ENCODE measurements at places on chromosomes 2 and 18.

DNA sequence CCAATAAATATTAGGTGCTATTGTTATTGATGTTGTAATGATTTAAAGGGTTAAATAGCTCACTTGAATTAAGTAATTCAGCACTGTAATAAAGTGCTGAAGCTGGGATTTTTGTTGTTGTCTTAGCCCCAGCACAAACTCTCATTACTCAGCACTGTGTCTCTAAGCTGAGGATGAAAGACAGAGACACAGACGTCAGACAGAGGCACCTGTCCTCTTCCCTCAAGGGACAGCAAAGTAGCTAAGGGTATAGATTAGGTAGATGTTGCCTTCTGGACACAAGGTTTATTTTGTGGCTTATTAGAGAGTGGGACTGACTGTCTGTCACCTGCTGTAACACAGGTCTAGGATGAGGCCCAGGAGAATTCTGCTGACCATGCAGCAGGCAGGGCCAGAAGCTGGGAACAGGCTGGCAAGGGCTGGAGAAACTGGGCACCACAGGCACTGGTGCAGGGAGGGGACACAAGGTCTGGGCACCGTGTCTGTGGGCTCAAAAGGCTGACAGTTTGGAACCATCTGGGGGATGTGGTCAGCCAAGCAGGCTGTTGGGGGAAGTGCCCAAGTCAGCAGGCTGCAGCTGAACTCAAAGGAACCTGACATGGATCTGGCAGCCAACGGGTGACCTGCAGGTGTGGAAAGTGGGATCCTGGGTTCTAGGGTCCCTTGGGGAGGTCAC is 20.0 kb upstream of the PTPN4 start:
- DNase-seq, result no peak

DNA sequence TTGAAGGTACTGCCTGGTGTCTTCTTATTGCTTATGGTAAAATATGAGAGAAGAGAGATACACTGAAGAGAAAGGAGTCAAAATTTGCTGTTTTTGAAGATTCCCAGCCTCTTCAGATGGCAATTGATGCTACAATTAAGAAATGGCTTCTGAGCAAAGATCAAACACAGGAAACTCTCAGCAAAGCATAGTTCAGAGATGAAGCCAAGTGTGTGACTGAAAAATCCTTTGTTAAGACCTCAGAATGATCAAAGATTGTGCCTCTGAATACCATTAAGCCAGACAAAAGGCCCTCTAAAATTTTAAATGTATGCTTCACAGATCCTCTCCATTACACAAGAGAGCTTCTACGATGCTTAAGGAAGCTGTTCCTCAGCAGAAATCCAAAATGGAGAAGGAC is 216.3 kb downstream of the UXS1 start:
- no peak for DNase-seq

GRCh38 chr2:201559067-201559710 is 84.1 kb downstream of the TMEM237 start:
- no peak for DNase-seq

DNA sequence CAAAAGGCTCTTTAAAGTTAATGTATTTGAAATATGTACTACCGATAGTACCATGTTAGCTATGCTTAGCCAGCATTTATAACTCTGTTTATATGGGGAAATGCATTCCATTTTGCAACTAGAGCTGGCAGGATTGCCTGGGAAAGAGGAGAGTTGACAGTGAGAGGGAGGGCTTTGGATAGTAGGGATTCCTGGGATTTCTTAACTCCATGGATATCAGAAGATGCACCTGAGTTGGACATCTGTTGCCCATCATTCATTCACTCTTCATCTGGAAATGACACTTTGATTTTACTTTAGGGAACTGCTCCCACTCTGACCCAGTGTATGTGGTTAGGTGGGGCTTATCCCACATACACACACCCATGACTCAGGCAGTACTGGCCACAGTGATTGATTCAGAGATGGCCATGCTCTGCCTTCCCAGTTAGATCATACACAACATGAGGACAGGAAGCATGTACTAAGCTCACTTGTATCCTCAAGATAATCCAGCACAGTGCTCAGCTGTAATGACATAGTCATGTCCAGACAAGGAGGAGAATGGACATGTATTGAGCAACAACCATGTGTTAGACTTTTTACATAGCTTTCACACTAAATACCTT is 248.8 kb downstream of the MREG start:
- no peak for DNase-seq

DNA sequence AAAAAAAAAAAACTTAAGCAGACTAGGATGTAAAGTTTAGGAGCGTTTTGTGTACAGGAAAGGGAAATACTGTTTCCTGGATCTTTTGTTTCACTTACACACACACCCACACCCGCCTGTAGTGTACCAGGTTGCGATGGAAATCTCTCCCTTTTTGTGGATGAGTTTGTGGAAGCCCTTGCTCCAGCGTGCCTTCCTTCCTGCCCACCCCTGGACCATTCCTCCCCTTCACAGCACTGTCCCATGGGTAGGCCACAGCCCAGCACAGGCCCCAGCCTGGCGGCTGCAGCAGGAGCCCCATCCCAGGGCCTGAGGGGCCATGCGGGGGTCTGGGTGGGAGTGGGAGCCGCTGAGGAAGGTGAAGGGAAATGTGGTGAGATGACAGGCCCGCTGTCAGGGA is 15.1 kb downstream of the MALL start:
- no peak for DNase-seq

GRCh38 chr2:36477746-36478145 is 120.2 kb downstream of the FEZ2 start:
- no peak for DNase-seq

DNA sequence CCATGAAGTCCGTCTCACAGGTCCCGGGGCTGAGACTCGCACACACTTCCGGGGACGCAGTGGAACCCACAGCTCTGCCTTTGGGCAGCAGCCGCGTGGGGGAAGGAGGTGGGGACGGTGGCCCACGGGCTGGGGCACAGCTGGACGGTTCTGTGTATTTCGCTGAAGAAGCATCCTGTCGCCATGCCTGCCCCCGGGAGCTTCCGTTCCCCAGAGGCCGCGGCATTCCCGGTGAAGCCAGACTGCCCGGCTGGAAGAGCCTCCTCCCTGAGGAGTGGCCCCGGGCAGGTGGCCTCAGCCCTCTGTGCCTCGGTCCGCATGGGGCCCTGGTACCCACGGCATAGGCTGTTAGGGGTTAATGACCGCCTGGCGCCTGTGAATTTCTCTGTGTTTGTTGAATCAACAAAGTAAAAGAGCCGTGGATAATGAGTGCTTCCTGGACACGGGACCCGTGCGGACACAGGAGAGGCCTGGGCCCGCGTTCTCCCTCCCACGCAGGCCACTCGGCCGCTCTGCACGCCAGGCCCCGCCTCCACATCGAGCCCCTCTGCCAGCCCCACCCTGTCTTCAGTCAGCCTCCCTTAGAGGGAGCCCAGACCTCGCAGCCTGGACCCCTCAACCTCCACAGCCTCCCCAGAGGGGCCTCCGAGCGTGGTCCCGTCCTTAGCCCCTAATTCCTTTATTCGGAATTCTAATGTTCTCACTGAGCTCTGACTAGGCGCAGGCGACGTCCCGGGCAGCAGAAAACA is 51.0 kb downstream of the KCNG2 start:
- DNase-seq, result no peak

DNA sequence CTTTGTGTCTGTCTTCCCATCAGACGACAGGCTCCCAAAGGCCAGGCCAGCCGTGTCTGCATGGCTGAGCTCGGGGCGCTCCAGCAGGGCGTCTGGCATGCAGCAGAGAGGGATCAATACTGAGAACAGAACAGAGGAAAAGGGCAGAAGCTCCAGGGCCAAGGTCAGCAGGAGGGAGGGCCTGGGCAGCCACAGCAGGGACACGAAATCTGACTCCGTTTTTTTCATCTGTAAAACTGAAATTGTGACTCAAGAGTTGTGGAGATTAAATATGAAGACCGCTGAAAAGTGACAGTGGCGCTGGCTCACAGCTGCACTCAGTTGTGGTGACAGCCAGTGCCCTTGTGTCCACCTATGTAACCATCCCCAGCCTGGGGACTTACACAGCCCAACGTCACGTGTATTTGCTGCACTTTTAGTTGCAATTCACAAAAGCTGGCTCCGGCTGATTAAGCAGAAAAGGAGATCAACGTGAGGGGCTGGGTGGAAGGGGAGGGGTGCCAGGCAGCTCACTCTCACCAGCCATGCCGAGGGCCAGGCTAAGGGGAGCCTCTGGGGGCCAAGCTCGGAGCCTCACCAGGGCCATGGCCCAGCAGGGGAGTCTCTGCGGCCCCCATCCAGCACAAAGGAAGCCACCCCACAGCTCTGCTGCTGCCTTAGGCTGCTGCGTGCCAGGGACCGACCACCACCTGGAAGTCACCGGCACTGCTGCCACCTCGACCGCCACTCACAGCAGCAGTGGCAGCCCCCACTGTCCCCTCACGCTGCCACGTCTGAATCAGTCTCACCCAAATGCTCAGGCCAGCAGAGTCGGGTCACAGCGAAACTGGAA is 74.7 kb downstream of the EIPR1 start:
- no peak for DNase-seq

GRCh38 chr2:147989809-147990403 is 30.6 kb downstream of the ORC4 start:
- DNase-seq, result peak; percentile 72

GRCh38 chr2:54595999-54596902 is 127.2 kb upstream of the EML6 start:
- DNase-seq, result peak; percentile 77

DNA sequence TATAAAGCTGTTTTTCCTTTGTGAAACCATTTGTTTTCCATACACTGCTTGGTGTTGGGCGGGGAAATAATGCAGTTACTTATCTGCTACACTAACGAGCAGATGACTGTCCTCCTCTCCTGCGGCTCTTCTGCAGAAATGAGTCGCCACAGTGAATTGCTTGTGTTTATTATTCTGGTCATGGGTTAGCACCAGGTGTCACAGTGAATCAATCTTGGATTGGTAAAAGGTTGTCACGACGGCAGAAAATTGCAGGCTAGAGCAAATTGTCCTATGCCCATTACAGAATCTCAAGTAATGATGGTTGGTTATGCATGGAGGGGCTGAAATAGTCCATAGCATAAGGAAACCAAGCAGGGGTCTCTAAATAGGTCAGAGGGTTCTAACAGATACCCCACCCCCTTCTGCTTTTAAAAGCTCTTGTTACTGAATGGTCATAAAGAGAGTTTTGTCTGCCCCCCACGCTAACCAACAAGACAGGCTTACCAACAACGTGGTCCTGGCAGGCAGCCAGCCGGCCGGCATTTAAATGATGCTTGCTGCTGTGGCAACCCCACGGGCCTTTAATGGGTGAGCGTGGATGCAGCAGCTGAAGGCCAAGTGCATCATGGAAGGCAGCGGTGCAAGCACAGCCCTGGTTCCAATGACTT is 29.5 kb downstream of the RAB31 start:
- no peak for DNase-seq

- DNase-seq, result peak; percentile 77
These were observed 12.4 kb upstream of the ANKRD44 start for GRCh38 chr2:197322724-197323720.

DNA sequence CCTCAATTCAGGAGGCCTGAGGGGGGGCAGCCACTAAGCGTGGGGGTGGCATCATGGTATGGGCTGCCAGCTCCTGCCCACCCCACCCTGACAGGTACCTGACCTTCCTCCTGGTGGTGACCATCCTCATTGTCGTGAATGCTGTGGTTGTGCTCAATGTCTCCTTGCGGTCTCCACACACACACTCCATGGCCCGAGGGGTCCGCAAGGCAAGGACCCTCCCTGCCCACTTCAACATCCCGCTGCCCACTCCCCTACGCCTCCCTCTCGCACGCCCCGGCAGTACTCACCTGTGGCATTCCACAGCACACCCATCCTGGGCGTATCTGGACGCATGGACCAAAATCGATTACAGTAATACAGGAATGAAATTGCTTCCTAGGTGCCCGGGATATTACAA is 4.0 kb downstream of the CHRNG start:
- DNase-seq, result no peak

DNA sequence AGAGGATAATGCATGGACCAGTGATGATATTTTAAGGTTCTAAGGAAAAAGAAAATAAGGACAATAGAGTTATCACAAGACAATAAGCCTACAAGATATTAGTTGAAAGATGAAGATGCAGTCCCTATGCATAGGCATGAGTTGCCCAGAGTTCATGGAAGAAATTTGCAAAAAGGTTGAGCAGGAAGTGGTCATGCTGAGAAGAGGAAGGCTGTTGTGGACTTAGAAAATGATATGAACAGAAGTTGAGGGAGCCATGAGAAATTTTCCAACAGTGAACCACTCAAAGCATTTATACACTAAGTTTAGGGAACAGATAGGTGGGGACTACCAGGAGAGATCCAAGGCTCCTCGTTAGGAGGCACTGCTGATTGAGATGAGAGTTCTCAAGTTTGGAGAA is 3.5 kb downstream of the OSBPL6 start:
- DNase-seq, result no peak

- no peak for DNase-seq
These were observed 451.8 kb downstream of the TGIF1 start for GRCh38 chr18:3901811-3902210.

- DNase-seq, result no peak
These were observed 303.1 kb upstream of the FBXO11 start for GRCh38 chr2:48209214-48209885.

DNA sequence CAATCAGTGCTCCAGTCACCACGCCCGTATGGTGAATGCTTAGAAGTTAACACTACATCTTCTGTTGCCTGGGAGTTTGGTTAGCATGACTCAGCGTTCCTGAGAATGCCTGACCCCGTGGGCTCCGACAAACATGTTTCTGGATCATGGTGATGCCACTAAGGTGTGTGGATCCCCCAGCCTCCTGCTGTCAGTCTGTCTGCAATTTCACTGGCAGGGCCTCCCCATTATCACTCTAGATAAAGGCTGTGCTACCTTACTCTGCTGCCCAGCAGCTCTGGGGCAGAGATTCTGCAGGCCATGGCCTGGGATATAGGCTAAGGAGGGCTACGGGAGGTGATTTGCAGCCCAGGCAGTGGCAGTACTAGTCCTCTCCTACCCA is 66.0 kb downstream of the STPG4 start:
- no peak for DNase-seq

DNA sequence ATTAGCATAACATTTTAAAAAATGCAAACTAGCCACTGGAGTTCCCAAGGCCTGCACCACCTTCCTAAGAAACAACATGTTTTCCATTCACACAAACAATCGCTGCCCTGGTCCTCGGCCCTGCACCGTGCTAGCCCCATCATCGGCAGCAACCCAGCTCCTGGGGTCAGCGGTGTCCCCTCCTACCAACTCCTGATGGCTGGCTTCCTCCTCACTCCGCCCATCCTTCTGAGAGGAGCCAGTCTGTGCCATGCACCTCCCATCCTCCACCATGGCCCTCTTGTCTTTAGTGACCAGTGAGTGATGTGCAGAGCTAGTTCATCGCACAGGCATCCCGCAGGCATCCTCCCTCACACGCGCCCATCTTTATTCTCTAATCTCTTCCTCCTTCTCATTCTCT is 81.9 kb downstream of the LONRF2 start:
- DNase-seq, result no peak

Data from activated CD4-positive, alpha-beta T cell treated with anti-CD3 and anti-CD28 coated beads, Interleukin-2, amount 10 ng/mL, durations not matched to agents 24 days and 14 days (primary cell).